ENCODE measurements at places on chromosomes 7 and 10.

DNA sequence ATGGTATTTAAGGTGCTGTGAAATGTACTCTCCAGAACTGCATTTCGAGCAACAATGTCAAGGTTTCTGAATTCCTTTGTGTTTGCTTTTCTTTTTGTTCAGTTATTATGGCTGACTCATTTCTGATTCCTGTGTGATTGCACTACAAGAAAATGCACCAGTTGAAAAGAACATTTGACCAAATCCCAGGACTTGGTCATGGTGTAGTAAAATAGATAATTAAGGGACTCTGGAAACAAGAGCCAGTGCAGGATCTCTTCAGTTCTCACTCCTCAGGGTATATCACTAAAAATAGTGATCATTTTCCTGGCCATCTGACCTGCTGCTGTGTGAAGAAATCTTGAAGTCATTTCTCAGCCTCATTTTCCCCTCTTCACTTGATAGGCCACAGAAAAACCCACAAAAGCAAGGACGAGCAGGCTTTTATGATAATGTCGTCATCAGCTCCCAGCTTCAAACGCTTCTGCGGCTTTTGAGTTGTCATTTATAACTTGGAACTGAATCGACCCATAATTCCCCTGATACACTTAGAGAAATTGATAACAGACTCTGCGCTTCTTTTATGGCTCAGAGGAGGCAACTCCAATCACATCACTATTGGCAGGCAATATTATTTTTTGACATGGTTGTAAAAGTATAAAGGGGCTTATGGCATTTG, 274.7 kb downstream of the HDAC9 start:
- peak; percentile 14 for DNase-seq

DNA sequence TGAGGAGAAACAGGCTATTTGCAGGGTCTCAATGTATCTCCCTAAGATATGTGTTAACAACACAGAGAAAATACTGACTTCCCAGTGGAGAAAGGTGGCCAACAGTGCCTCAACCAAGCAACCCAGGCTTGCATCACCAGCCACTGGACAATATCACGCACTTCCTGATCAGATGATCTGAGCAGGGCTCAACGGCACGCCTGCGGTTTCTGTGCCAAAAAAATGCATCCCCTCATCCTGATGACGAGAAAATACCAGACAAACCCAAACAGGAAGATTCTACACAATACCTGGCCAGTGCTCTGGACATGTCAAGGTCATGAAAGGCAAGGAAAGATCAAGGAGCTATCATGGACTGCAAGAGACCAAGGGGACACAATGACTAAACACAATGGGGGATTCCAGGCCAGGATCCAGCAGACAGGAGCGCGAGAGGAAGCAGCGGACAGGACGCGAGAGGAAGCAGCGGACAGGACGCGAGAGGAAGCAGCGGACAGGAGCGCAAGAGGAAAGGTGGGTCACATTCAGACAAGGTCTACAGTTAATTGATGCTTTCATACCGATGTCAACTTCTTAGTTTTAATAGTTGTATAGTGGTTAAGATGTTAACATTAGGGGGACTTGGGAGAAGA, 51.1 kb downstream of the GNA12 start:
- peak; percentile 86 for DNase-seq

DNA sequence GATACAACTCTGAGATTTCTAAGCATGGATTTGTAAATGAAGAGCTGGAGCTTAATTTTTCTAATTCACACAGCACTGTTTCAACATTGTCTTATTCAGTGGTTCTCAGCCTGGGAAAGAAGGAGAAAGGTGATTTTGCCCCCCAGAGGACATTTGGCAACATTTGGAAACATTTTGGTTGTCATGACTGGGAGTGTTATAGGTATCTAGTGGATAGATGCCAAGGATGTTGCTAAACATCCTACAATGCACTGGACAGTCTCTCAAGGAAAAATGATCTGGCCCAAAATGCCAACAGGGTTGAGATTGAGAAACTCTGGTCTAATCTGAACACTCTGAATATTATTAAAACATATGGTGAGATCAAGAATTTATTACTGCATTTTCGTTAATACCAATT, 3.8 kb upstream of the CAV2 start:
- DNase-seq: no peak

DNA sequence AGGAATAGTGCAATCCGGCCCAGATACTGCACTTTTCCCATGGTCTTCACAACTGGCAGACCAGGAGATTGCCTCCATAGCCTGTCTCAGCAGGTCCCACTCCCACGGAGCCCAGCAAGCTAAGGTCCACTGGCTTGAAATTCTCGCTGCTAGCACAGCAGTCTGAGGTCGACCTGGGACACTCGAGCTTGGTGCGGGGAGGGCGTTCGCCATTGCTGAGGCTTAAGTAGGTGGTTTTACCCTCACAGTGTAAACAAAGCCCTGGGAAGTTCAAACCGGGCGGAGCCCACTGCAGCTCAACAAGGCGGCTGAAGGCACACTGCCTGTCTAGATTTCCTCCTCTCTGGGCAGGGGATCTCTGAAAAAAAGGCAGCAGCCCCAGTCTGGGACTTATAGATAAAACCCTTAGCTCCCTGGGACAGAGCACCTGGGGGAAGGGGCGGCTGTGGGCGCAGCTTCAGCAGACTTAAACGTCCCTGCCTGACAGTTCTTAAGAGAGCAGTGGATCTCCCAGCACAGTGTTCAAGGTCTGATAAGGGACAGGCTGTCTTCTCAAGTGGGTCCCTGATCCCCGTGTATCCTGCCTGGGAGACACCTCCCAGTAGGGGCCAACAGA, 293.5 kb upstream of the GALNT17 start:
- no peak for DNase-seq

DNA sequence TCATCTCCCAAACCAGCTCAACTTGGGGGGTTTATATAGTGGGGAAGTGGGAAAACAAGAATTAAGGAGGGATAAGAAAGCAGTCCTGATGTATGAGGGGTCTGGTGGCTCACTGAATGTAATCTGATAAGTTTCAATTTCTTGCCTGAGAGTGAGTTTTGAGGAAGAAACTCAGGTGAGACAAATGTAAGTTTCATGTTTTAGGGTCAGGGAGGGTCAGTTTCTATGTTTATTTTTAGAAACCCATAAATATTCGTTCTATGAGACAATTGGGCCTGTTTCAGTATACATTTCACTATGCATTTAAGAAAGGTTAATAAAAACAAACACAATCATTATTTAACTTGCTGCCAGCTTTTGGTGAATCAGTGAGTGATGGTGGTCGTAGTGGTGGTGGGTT, 128.0 kb upstream of the MBL2 start:
- no peak for DNase-seq

DNA sequence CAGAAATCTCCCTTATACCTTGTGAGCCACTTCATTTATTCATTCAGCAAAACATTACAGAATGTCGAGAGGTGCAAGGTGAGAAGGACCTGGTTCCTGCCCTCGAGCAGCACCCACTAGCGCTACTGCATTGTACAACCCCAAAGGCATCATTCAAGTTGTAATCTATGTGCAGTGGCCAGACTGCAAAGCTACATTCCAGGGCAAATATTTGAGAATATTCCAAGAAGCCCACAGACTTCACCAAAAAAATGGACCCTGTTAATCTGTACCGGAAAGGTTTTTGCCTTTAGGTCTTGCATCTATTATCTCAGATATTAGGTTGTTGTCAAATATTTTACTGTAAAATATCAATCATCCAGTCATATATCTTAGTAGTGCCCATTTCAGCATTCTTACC, 295.4 kb upstream of the FZD1 start:
- DNase-seq: no peak

GRCh38 chr10:485776-486175, 203.7 kb downstream of the DIP2C start:
- DNase-seq: no peak

DNA sequence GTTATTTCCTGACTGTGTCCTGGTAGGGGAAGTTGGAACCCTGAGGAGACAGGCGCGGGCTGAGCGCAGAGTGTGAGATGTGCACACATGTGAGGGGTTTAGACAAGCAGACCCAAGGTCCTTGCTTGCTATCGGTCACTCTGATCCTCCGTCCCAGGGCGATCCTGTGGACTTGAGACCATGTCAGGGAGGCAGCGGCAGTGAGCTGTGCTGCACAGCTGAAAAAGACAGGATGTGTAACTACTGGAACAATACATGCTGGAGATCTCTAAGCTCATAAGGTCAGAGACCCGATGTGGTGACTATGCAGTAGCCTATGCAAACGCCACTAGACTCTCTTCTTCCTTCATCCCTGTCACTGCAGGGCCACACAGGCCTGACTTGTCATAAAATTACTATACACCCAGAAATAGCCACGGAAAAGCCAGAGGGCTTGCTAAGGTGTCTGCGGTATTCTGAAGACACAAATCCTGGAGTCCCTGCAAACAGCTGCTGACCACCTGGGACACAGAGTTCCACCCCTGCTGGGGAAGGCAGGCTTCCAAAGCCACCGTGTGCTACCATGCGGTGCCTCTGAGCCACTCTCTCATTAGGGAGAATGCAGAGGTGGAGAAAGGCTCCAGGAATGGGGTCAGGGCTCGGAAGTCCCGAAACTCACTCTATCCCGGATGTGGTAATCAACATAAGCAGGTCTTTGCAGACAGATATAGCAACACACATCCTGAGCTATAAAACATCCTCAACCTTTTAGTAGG, 91.1 kb upstream of the DDC start:
- DNase-seq: no peak

DNA sequence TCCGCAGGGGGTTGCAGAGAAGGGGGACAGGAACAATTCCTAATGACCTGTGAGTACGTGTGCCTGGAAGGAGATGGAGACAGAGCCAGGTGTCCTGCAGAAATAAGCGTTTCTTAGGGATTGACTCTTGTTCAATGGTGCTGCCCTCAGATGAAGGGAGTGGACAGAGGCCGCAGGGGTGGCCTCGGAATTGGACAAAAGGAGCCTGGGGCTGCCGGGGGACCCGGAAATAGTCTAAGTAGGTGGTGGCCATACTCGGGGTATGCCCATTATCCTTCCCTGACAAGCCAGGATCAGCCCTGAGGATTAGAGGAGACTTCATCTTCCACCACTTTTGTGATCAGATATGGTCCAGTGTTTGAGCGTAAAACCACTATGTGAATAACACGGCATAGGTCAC, 39.2 kb downstream of the ELFN1 start:
- no peak for DNase-seq

Data from NB4 (cell line).